Chondrocyte (in vitro differentiated cells): ENCODE measurements at places on chromosomes 12 and 14. TPM values are rescaled to one million over a fixed set of nuclear protein-coding genes. Genes with fewer than 3 reads are reported as not detected.

Gene PTPN21
- 34.9 to 42.9 TPM (median 40.0 TPM) in 3 replicates for total RNA-seq

Gene SYCP3
- 0.05 TPM in 1 of 3 replicates, not detected in the others for total RNA-seq

Gene ZNF891
- total RNA-seq: 1.0 to 1.8 TPM (median 1.3 TPM) in 3 replicates

Gene TBX3
- 0.53 to 2.9 TPM (median 2.5 TPM) in 3 replicates for total RNA-seq

Gene PAX9
- total RNA-seq: 0.17 to 0.28 TPM in 2 of 3 replicates, not detected in the other

Gene LRP6
- total RNA-seq: 39.0 to 41.4 TPM (median 40.2 TPM) in 3 replicates

Gene C1S
- 20.8 to 24.2 TPM (median 22.8 TPM) in 3 replicates for total RNA-seq

Gene GALNT9
- total RNA-seq: 0.15 to 0.29 TPM in 2 of 3 replicates, not detected in the other

Gene CD163L1
- 1.0 to 5.2 TPM (median 3.8 TPM) in 3 replicates for total RNA-seq

Gene OLR1
- 0.28 TPM in 1 of 3 replicates, not detected in the others for total RNA-seq

Gene CHST11
- 5.3 to 9.1 TPM (median 6.2 TPM) in 3 replicates for total RNA-seq

Gene KRT5
- not detected in 3 replicates for total RNA-seq

Gene OR4E2
- not detected in 3 replicates for total RNA-seq

Gene CCDC196
- not detected in 3 replicates for total RNA-seq

Gene MYL6B
- 70.5 to 79.7 TPM (median 75.2 TPM) in 3 replicates for total RNA-seq

Gene TAS2R46
- total RNA-seq: 0.51 to 1.1 TPM (median 0.70 TPM) in 3 replicates

Gene ANHX
- total RNA-seq: not detected in 3 replicates

Gene WNT5B
- 68.0 to 160 TPM (median 74.4 TPM) in 3 replicates for total RNA-seq

Gene CDK2
- total RNA-seq: 25.5 to 41.4 TPM (median 26.1 TPM) in 3 replicates

Gene MIP
- not detected in 3 replicates for total RNA-seq

Gene ASCL1
- total RNA-seq: not detected in 3 replicates

Gene PROX2
- not detected in 3 replicates for total RNA-seq

Gene KRT75
- not detected in 3 replicates for total RNA-seq

Gene TNS2
- 104 to 107 TPM (median 105 TPM) in 3 replicates for total RNA-seq

Gene PLD4
- total RNA-seq: 0.07 to 0.10 TPM in 2 of 3 replicates, not detected in the other

Gene RNASE3
- not detected in 3 replicates for total RNA-seq

Gene TSPAN8
- total RNA-seq: 0.22 TPM in 1 of 3 replicates, not detected in the others

Gene FAM234B
- 3.4 to 5.0 TPM (median 3.8 TPM) in 3 replicates for total RNA-seq

Gene KCNH5
- total RNA-seq: not detected in 3 replicates

Gene RAB2B
- 38.1 to 44.4 TPM (median 39.7 TPM) in 3 replicates for total RNA-seq

Gene TMEM229B
- total RNA-seq: 1.3 to 2.9 TPM (median 1.7 TPM) in 3 replicates

Gene DTX1
- total RNA-seq: not detected in 3 replicates

Gene KRT81
- total RNA-seq: 1.1 to 2.2 TPM (median 1.3 TPM) in 3 replicates

Gene B3GNT4
- total RNA-seq: 0.22 to 1.0 TPM (median 0.77 TPM) in 3 replicates

Gene CD4
- 0.70 to 1.2 TPM (median 0.72 TPM) in 3 replicates for total RNA-seq

Gene MYRFL
- 0.27 to 0.41 TPM (median 0.35 TPM) in 3 replicates for total RNA-seq

Gene AMHR2
- not detected in 3 replicates for total RNA-seq

Gene CACNA1C
- 27.0 to 48.5 TPM (median 27.0 TPM) in 3 replicates for total RNA-seq

Gene GPR135
- 4.0 to 8.9 TPM (median 4.8 TPM) in 3 replicates for total RNA-seq

Gene MYF6
- total RNA-seq: not detected in 3 replicates

Gene ESPL1
- 4.0 to 5.5 TPM (median 4.8 TPM) in 3 replicates for total RNA-seq

Gene DEGS2
- total RNA-seq: 0.17 to 0.36 TPM in 2 of 3 replicates, not detected in the other

Gene PLCZ1
- not detected in 3 replicates for total RNA-seq

Gene ARF3
- 116 to 128 TPM (median 126 TPM) in 3 replicates for total RNA-seq

Gene KCTD10
- 57.2 to 80.4 TPM (median 73.4 TPM) in 3 replicates for total RNA-seq

Gene KRT85
- not detected in 3 replicates for total RNA-seq

Gene SERPINA5
- 0.50 to 0.54 TPM in 2 of 3 replicates, not detected in the other for total RNA-seq

Gene CLEC4A
- total RNA-seq: 0.65 to 1.1 TPM (median 0.99 TPM) in 3 replicates

Gene PRPF39
- 34.2 to 40.4 TPM (median 37.1 TPM) in 3 replicates for total RNA-seq

Gene ZFHX2
- total RNA-seq: 5.9 to 11.8 TPM (median 9.8 TPM) in 3 replicates

Gene KLRD1
- total RNA-seq: 0.21 to 0.46 TPM (median 0.22 TPM) in 3 replicates

Gene OR11H6
- total RNA-seq: not detected in 3 replicates

Gene DPF3
- 1.1 to 2.3 TPM (median 1.1 TPM) in 3 replicates for total RNA-seq

Gene AMN
- 0.30 to 0.38 TPM in 2 of 3 replicates, not detected in the other for total RNA-seq

Gene CLEC4D
- total RNA-seq: not detected in 3 replicates

Gene HAL
- 0.10 to 0.92 TPM (median 0.28 TPM) in 3 replicates for total RNA-seq

Gene LYZ
- total RNA-seq: not detected in 3 replicates
